A549 treated with GW870086 at 1 μM for 4 hours (cell line): ENCODE measurements at places on chromosomes 5 and 9. TPM values are rescaled to one million over a fixed set of nuclear protein-coding genes. Genes with fewer than 3 reads are reported as not detected.

EHMT1 gene
- total RNA-seq = 37.5 to 49.3 TPM (median 41.8 TPM) in 5 replicates

FBXL17 gene
- 4.5 to 8.2 TPM (median 6.0 TPM) in 5 replicates for total RNA-seq

LRRC70 gene
- total RNA-seq = 0.07 to 0.32 TPM (median 0.16 TPM) in 5 replicates

TRIM52 gene
- total RNA-seq = 4.0 to 6.8 TPM (median 6.0 TPM) in 5 replicates

HMCN2 gene
- 0.05 to 0.08 TPM (median 0.06 TPM) in 5 replicates for total RNA-seq

PKD2L2 gene
- not detected in 5 replicates for total RNA-seq

SPAAR gene
- 0.10 TPM in 1 of 5 replicates, not detected in the others for total RNA-seq

PRRX2 gene
- 6.6 to 12.9 TPM (median 12.4 TPM) in 5 replicates for total RNA-seq
